Activated CD4-positive, alpha-beta T cell treated with anti-CD3 and anti-CD28 coated beads, Interleukin-2, amount 50 U/mL, for 1 hour (primary cell): ENCODE measurements at places on chromosomes 13 and 19.

DNA sequence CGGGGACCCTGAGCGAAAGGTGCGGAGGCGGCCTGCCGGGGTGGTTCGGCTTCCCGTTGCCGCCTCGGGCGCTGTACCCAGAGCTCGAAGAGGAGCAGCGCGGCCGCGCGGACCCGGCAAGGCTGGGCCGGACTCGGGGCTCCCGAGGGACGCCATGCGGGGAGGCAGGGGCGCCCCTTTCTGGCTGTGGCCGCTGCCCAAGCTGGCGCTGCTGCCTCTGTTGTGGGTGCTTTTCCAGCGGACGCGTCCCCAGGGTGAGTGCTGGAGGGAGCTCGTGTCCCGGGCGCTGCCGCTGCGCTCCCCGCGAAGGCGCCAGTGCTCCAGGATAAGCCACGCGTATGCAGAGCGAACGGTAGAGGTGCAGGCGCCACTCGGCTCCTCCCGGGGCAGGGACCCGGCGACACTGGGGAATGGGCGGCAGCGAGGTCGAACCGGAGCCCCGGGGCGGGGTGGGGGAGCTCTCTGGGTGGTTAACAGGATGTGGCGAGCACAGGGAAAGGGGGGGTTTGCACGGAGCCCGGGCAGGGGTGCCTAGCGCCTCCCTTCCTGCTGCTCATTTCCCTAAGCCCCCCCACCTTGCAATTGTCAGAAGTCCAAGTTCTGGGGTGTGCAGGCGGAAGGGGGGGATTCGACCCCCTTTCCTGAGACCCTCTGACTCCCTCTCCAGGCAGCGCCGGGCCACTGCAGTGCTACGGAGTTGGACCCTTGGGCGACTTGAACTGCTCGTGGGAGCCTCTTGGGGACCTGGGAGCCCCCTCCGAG, at the start of gene IL27RA:
Gene IL27RA (plus strand): TSS at position 44 of the 762 bp plus-strand sequence. CDS start 111 bp downstream, at position 155.
- DNase-seq, result peak; percentile 77

DNA sequence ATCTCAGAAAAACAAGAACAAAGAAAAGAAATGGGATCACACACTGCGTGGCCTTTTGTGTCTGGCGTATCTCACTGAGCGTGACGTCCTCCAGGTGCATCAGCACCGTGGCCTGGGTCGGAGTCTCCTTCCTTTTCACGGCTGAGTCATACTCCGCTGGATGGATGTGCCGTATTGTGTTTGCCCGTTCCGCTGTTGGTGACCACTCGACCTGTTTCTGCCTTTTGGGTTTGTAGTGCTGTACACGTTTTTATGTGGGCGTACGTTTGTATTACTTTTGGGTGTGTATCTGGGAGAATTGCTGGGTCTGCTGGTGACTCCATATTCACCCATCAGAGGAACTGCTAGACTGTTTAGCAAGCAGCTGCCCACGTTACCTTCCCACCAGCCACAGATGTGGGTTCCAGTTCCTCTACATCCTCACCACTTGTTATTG, 11.4 kb downstream of the ARID3A start:
- no peak for DNase-seq

DNA sequence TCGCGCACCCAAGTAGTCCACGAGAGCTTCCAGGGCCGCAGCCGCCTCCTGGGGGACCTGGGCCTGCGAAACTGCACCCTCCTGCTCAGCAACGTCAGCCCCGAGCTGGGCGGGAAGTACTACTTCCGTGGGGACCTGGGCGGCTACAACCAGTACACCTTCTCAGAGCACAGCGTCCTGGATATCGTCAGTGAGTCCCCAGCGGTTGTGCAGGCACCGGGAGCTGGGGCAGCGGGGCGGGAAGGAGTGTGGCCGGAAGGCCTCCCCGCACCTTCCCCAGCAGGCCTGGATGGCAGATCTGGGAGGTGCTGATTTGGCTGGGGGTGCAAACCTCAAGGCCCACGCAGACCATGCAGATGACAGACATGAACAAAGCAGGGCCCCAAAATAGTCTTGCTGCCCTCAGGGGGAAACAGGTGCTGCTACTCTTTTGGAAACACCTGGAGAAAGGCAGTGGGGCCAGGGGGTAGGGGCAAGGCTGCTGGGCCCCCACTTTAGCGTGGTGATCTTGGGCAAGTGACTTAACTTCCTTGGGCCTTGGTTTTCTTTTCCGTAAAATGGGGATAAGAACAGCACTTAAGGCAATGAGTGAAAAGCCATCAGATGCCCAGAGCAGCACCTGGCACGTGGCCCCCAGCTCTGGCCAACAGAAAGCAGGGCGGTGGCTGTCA, 4.0 kb downstream of the MAG start:
- peak; percentile 32 for DNase-seq

GRCh38 chr19:7242601-7243258, 51.5 kb downstream of the INSR start:
- no peak for DNase-seq

GRCh38 chr19:28885965-28886364, 327.0 kb downstream of the UQCRFS1 start:
- no peak for DNase-seq

GRCh38 chr13:113083402-113084061, 22.1 kb upstream of the F7 start:
- no peak for DNase-seq

DNA sequence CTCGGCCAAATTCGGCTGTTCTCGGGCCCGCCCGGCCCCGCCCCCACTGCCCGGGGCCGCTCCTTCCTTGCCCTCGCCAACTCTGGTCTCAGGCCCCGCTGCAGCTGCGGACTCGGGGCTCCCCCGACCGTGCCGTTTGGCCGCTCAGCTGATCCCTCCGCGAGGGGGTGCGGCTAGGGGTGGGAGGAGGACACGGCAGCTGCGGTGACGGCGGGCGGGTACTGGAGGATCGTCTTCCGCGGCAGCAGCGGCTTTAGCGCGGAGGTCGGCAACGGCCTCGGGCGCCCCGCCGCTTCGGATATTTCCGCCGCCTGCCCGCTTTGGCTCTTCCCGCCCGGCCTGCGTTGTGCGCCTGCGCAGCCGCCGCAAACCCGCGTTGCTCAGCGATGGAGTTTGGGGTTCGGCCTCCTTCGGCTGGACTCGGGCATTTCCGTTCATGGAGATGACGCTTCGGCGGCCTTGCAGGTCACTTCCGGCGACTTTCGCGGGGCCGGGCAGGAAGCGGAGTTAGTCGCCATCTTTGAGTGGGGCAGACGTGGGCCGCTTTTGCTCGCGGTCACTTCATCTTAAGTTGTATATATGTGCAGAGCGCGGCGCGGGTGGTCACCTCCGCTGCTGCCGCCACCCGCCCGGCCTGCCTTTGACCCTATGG, 338 bp upstream of the UBE2M start:
- peak; percentile 100 for DNase-seq

GRCh38 chr19:2113439-2114211, 16.9 kb downstream of the IZUMO4 start:
- DNase-seq, result no peak

- DNase-seq, result no peak
Measured at GRCh38 chr19:16118489-16119033, 6.9 kb downstream of the RAB8A start.

DNA sequence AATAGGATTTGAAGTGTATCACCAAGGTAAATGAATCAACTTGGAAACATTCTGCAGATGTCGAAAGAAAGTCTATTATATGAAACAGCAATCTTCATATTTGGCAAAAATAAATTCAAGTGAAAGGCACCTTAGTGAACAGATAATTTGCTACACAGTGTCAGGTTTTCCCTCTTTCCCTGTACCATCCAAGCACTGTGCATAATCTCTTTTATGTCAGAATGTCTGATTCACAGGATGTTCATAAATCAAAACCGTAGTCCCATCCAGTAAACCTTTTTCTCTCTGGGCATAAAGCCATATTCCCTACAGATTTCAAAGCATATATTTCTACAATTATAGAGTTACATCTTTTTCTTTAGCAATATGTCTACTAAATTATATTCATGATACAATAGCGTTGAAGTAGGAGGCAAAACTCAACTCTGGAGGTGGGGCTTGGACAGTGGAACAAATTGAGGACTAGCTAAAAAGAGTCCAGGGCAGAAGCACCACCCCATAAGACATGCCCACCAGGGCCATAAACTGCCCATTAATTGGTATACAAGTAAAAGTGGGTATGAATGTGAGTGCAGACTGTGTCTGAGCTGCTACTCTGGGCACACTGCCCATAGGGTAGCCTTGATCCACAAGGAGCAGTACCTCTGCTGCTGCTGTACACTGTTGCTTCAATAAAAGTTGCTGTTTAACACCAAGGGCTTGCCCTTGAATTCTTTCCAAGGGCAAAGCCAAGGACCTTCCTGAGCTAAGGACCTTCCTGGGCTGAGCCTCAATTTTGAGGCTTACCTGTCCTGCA, 72.1 kb upstream of the MYCBP2 start:
- no peak for DNase-seq
